ENCODE measurements at places on chromosomes 2 and 18. TPM values are rescaled to one million over a fixed set of nuclear protein-coding genes. Genes with fewer than 3 reads are reported as not detected.

Gene IL1R1
- 2.6 TPM for total RNA-seq

Gene FBXO48
- 0.52 TPM for total RNA-seq

Gene CKAP2L
- 0.21 TPM for total RNA-seq

Gene ADD2
- 2.4 TPM for total RNA-seq

Gene CHRND
- total RNA-seq = not detected

Gene DNAJC5G
- not detected for total RNA-seq

Gene THSD7B
- total RNA-seq = not detected

Gene EN1
- total RNA-seq = not detected

Gene SOX11
- under 0.01 TPM for total RNA-seq
